ENCODE measurements at places on chromosomes 4 and X.
A peak's percentile ranks its signal among the peaks of the same experiment; 100 is the strongest.

DNA sequence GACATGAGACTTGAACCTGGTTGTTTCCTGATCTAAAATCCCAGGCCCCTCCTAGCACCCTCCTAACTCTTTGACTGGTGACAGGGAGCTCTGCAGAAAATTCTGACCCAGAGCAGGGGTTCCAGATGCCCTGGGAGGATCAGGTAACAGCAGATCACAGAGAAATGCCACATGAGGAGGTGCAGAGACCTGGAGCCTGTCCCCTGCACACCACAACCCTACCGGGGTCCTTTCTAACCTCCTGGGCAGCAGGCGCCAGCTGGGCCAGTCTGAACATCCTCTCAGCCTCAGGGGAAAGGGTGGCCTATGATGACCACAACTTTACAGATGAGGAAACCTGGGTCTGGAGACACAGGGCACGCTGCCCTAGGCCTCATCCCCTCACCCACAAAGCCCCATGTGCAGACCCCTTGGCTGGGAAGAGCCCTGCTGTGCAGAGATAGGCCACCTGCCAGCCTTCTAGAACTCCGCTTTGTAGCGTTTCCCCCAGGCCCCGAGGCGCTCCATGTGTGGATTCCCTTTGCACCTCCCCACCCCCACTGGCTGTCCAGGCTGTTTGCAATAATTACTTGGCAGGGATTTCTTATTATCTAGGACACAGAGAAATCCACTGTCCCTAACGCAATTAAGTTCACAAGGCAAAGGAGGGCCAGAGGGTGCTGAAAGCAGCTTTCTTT is 36.5 kb downstream of the WDR1 start:
- DNase-seq, result no peak

DNA sequence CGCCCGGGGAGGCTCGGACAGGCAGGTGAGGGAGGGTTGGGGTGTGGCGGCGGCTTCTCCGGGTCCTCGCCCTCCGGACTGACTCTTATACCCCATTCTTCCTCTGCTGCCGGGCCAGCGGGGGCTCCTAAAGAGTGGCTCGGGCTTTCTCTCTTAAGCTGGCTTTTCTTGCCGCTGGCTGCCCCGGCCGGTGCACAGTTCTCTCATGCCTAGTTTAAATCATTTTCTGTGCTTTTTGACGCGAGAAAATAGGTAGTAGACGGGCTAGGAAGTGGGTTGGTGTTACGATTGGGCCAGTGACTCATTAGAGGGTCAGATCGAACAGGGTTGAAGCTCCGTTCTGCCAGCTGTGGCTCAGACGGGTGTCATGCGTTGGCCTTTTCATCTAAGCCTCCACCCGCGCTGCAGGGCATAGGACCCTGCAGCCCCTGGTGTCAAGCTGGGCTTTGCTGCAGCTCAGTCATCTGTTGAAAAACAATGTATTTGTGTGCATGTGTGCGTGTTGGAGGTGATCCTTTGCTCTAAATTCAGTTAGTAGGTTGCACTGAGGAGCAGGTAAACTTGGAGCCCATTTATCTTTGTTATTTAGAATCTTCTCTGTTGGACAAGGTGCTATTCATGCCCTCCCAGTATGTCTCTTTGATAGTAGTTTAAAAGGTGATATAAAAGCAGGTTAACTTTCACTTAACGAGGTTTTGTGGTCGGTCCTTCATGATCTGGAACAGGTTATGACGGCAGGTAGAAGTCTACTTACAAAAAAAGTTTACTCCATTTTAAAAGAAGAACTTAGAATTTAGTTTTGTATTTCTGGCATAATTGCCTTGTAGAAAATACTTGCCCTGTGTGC is 802 bp downstream of the BMP2K start:
- DNase-seq, result peak; percentile 55

DNA sequence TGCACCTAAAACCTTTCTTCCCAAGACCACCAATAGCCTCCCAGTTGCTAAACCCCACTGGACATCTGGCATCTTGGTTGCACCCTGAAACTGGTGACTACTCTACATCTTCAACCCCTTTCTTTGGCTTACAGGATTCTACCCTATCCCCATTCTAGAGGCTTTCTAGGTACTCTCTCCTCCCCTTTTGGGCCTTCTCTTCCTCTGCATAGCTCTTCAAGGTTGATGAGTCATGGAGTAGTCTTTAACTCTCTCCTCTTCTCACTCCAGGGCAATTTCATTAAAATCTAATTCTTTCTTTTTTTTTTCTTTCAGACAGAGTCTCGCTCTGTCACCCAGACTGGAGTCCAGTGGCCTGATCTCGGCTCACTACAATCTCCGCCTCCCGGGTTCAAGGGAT is 16.8 kb downstream of the APOO start:
- DNase-seq, result no peak

GRCh38 chr4:22238742-22239141 is 277.1 kb downstream of the ADGRA3 start:
- DNase-seq, result no peak

GRCh38 chr4:59838236-59838635 is 1361.9 kb upstream of the ADGRL3 start:
- no peak for DNase-seq

GRCh38 chrX:112857478-112857878 is 16.8 kb upstream of the AMOT start:
- no peak for DNase-seq

DNA sequence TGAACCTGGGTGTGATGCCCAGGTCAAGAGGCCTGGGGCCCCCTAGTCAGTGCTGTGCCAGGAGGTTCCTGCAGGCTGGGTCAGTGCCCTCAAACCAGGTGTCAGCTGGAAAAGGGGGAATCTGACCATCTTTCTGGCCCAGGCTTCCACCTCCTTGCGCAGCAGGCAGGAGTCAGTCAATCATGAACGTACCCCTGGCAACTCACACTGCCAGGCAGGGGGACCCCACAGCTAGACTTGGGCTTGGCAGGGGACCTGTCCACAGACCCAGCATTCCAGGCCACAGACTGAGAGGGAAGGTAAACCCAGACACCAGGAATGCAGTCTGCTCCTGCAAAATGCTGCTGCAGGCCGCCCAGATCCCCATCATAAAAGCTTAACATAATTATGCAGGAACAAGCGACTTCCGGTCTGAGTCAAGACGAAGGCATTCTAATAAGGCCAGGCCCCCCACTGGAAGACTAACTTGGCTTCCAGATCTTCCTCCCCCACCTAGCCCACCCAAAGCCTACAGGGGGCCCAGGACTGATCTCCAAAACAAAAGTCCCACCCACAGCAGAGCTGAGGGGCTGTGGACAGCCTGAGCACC is 156.3 kb downstream of the BCOR start:
- peak; percentile 27 for DNase-seq

GRCh38 chr4:1597021-1597931 is 86.8 kb downstream of the FAM53A start:
- DNase-seq, result no peak

DNA sequence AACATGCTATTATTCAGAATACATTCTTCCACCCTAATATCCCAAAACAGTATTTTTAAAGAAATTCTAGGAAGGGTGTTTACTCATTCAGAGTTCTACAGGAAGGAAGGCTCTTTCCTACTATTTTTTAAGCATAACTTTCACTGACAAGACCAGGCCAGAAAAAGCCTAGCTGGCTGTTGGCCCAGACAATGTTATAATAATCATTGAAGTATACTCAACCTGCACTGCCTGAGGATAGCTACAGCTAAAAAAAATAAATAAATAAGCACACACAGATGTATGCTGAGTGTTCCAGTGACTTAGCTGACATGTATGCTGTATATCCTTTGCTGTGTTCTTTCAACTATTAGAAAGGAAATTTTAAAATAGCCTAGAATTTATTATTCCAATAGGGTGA is 145.8 kb upstream of the SPRY1 start:
- DNase-seq, result peak; percentile 75

DNA sequence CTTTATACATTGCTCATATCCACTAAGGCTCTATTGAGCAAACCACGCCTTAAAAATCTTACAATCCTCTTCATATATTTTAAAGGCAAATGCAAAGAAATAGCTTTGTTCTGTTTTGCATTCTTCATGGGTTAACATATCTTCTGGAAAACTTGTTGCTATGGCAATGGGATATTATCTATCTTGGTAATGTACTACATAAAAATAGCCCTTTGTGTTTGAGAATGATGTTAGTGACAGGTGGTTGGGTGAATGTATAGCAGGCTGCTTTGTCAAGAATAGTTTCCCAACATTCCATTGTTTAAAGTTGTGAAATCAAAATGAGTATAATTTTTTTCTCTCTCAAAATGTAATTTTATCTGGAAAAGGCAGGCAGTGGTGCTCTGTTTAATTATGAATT is 16.8 kb downstream of the REPS2 start:
- no peak for DNase-seq

DNA sequence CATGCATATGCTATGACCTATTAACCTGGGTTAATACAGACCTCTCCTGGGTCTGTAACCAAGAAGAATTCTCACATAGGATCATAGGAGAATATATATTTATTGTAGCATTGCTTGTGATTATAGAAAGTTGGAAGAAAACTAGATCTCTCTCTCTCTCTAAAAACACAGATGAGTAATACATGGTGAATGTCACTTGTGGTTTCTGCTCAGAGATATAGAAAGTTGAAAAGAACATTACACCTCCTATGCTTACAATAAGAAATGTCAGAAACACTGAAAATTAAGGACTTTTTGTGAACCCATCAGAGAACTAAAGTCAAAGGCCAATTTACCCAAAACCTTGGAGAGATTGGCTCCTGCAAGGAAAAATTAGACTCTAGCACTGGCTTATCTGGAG is 1389.5 kb downstream of the FAM133A start:
- peak; percentile 43 for DNase-seq

DNA sequence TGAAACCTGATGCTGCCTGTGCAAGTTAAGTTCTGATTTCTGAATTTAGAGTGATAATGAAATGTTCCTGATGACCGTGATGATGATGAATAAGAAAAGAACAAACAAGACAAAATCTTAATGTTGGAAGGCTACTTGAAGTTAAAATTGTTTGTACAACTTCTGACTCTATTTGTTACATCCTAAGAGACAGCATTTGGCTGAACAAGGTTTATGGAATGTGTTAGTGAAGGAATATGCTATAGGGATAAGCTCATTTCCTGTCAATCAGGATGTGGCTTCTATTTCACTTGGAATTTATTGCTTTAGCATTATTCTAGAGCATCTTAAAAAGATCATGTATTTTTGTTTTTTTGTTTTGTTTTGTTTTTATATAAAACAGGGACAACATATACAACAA is 267.5 kb downstream of the FAT4 start:
- DNase-seq, result peak; percentile 34

GRCh38 chrX:1536712-1537030 is 314 bp downstream of the P2RY8 start:
- no peak for DNase-seq

DNA sequence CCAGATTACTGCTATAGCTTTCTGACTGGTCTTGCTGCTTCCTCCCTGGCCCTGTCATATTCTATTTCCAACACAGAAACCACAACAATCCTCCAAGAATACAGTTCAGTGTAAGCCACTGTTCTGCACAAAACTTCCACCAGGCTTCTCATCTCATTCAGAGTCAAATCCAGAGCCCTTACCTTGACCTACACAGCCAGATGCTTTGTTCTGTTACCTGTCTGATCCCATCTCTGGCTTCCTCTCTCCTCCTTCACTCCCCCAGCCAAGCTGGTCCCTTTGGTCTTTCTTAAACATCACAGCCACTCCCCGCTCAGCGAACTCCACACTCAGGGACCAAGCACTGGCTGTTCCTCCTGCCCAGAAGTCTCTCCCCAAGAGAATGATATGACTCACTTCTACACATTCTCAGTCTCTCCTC is 84.8 kb upstream of the BMP2K start:
- peak; percentile 43 for DNase-seq

DNA sequence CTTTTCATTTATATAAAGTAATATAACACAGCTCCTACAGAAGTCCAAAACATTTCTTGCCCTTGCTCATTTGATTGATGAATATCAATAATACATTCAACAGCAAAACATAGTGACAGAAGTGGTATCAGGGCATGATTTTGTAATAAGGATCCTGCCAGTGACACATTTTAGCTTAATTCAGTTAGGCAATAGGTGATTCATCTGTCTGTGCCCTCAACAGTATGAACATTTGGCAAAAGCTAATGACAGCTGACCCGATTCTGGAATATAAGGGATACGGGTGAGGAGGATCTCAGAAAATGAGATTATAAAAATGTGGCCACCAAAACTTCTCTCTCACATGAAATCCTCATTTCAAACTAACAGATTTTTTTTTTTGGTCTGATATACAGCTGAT is 294.0 kb downstream of the CAMK2D start:
- peak; percentile 77 for DNase-seq

- DNase-seq, result no peak
Measured at GRCh38 chr4:150769845-150770244, 187.9 kb downstream of the MAB21L2 start.

DNA sequence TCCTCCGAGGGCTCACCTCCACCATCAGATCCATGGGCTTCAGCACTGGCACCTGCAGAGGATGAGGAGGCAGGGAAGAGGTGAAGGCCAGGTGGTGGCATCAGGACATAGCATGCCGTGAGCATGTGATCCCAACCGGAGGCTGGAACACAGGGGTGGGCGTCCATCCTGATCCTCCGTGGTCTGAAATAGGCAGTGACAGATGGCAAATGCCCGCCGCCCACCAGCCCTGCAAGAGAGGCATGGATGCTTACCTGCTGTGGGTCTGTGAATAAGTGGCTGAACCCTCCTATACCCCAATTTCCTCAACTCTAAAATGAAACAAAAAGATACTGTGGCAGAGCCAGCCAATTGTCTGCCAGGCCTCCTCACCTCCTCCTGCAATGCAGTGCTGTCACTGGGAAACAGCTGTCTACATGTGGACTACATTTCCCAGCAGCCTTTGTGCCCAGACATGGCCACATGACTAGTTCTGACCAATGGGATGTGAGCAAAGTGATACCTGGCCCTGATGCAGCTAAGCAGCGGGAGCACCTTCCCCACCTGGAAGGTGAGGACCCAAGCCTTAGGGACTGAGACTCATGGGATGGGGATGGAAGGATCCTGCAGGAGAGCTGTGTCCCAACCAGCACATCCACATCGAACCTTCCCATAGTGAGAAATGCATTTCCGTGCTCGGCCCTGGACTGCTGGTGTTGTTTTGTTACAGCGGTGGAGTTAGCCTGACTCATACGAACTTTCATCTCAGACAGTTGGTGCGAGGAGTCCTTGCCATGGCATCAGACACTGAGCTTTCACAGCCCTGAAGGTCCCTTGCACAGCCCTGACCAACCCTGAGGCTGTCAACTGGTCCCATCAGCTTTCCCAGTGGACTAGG is 99.5 kb downstream of the PPP2R2C start:
- peak; percentile 60 for DNase-seq

DNA sequence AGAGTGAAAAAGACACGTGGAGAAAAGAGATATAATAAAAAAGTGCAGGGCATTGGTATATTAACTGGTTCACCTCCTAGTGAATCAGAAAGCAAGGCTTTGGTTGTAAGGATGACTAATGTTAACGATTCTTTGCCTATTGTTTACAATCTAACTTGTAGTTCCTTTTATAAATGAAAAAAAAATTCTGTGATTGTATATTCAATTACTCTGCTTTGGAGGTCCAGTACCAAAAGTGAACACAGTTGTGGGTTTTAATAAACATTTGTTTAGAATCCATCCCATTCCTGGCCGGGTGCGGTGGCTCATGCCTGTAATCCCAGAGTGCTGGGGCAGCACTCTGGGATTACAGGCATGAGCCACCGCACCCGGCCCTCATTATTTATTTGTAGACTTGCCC is 36.9 kb upstream of the PRSS12 start:
- no peak for DNase-seq

All from choroid plexus epithelial cell (primary cell).